Anterior cingulate cortex (tissue), 58 donors: ENCODE measurements at places on chromosomes 1 and 21.

- DNase-seq, result no peak
Observed at GRCh38 chr1:204306076-204306475, 53.7 kb downstream of the PLEKHA6 start.

DNA sequence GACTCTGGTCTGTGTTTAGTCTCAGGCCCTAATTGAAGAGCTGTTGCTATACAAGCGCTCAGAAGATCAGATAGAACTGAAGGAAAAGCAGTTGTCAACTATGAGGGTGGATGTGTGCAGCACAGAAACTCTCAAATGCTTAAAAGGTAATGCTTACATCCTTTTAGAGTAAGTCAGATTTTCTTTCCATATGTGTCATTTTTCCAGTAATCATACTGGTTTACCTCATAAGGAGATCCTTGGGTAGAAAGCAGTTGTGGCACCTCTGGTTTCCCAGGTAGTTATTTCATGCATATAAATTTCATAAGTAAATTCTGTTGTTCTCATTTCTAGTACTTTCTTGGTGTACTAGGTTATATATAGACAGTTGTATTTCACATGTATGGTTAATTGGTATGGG, 43.0 kb upstream of the TARS2 start:
- DNase-seq, result no peak

DNA sequence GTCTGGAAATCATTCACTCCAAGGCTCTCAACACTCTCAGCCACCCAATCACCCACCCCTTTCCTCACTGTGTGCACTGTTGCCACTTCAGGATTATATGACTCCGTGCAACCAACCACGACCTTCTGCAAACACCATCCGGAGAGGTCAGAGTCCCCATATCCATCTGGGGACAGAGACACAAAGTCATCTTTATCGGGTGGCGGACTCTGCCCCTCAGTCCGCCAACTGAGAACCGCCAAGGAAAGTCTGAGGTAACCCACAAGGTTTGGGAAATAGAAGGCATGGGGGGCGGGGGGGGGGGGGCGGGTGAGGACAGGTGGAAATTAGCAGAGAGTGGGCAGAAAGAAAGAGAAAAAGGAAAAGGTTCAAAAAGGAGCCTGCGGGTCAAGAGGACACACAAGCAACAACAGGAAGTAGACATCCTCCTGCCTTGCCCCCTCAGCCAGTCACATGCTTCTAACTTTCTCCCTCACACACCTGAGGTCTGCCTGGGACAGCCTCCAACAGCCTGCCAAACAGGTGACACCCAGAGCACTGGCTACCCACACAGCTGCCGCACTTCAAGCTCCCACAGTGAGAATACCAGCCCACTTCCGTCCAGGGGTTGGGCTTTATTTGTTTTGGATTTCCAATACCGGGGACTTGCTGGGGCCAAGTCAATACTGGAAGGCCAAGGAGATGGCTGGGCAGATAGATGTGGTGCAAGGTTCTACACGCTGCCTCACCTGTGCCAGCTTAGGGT, 58.1 kb downstream of the SSBP3 start:
- DNase-seq, result no peak

- no peak for DNase-seq
Observed at GRCh38 chr1:214983126-214983869, 99.2 kb upstream of the KCNK2 start.

DNA sequence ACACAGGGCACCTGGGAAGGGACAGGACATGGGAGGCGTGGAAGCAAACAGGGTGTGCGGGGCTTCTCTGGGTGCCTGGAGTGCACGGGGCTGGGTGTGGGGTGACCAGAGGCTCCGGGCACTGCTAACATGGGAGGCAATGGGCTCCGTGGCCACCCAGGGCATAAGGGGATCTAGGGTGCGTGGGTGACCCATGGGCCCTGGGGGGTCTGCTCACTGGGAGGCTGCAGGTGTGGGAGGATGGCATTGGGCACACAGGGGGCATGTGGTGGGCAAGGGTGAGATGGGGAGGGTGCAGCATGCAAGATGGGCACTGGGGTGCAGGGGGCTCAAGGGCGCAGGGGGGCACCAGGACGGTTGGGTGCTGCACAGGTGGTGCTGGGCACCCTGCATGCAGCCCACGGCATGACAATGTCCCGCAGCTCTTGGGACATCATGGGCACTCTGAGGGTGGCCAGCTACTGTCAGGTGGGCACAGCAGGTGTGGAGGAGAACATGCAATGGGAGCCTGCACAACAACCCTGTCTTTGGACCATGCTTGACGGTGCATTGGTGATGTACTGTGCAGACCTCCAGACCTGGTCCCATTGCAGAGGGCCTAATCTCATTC, 15.1 kb downstream of the TRIM11 start:
- no peak for DNase-seq

- DNase-seq, result peak; percentile 56
Observed at GRCh38 chr1:3410142-3410925, 44.1 kb upstream of the ARHGEF16 start.

- DNase-seq, result no peak
Observed at GRCh38 chr21:33428669-33429068, 25.5 kb downstream of the IFNGR2 start.

DNA sequence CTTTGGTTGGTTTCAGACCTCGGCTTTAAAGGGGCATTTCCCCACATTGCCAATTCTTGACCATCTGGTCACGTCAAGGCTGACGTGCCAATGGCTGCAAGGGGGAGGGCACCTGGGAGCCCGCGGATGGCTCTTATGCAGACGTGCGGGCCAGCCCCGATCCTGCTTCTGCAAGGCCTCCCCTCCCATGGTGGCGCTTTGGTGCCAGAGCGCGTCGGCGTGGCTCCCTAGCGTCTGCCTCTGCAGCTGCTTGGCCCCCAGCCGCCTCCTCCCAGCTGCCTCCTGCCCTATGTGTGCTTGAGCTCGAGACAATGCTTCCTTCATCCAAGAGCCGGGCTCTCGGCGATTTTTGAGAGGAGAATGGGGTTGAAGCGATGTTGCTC, 29.1 kb downstream of the SKI start:
- peak; percentile 42 for DNase-seq

DNA sequence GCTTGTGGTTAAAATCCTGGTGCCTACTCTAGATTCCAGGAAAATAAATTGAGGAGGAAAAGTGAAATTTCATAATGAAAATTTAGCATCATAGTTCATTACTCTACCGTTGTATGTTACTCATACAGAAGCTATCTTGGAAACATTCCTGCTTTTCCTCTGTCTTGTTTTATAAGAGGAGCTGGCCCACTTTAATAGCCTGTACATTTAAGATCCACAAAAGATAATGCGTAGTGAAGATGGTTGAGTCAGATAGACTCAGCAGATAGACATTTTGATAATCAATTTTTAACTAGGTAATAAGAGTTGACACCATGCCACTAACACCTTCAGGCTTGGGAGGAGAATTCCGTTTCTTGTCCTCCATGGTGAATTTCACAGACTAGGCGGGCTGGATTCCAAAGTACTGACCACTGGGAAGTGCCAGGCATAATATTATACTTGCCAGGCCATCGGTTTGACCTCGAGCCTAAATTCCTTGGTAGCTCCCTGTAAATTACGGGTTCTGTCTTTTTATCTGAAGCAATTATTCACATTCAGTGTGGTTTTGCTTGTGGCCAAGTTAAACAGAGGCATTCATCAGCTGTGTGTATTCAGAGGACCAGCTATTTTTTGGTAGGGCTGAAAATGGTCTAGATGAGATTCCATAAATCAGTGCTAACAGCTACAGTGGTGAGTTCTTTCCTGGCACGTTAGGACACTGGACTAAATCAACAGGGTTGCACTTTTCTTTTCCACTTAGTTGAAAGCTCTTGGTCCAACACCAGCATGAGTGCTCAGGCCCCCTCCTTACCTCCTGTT, 111.9 kb upstream of the KAZN start:
- no peak for DNase-seq

DNA sequence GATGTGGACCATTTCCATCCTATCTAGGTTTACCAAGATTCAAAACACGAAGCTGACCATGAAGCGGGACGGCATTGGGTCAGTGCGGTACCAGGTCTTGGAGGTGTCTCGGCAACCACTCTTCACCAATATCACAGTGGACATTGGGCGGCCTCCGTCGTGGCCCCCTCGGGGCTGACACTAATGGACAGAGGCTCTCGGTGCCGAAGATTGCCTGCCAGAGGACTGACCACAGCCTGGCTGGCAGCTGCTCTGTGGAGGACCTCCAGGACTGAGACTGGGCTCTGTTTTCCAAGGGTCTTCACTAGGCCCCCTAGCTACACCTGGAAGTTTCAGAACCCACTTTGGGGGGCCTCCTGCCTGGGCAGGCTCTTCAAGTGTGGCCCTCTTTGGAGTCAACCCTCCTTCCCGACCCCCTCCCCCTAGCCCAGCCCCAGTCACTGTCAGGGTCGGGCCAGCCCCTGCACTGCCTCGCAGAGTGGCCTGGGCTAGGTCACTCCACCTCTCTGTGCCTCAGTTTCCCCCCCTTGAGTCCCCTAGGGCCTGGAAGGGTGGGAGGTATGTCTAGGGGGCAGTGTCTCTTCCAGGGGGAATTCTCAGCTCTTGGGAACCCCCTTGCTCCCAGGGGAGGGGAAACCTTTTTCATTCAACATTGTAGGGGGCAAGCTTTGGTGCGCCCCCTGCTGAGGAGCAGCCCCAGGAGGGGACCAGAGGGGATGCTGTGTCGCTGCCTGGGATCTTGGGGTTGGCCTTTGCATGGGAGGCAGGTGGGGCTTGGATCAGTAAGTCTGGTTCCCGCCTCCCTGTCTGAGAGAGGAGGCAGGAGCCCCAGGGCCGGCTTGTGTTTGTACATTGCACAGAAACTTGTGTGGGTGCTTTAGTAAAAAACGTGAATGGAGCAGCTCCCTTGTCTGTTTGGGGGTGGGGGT, 864 bp upstream of the CCDC24 start:
- no peak for DNase-seq

GRCh38 chr1:43936431-43937151, 3.0 kb downstream of the ARTN start:
- no peak for DNase-seq

DNA sequence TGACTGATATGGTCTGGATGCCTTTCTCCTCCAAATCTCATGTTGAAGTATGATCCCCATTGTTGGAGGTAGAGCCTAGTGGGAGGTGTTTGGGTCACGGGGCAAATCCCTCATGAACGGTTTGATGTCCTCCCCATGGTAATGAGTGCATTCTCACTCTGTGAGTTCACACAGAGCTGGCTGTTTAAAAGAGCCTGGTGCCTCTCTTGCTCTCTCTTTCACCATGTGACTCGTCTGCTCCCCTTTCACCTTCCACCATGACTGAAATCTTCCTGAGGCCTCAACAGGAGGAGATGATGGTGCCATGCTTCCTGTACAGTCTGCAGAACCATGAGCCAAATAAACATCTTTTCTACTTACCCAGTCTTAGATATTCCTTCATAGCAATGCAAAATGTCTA, 30.2 kb downstream of the ALDH9A1 start:
- no peak for DNase-seq

DNA sequence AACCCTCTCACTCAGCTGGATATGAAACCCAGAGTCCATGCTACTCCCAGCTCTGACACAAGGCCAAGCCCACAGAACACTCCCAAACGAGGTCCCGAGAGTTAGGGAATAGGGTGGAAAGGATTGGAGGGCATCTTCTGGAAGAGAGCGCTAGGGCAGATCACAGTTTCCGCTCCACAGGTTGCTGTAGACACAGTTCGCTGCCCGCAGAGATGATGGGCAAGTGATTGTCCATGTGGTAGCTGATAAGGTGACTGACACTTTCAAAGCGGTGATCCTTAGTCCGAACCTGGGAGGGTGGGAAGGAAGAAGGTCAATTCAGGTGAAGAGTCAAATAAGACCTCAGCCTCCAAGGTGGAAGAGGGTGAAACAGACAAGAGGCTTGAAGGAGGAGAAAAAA, 2.1 kb upstream of the PYGO2 start:
- no peak for DNase-seq

- DNase-seq, result no peak
Observed at GRCh38 chr1:225354906-225355305, 72.9 kb downstream of the LBR start.

DNA sequence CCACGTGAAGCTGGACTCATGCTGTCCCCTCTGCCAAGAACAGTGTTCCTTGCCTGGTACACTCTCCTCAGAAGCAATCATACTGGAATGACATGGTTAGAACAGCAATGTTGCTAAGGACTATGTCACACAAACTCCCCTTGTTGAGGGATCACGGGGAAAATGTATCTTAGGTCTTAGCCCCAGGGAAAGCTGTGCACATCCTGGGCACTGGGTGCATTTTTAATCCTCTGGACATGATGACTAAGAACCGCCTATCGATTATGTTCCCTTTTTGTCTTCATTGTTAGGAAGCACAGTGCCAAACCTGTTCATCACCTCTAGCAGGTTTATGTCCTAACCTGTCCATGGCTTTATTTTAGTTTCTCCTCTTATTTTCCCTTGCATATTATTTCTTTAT, 115.1 kb downstream of the HIVEP3 start:
- DNase-seq, result no peak

DNA sequence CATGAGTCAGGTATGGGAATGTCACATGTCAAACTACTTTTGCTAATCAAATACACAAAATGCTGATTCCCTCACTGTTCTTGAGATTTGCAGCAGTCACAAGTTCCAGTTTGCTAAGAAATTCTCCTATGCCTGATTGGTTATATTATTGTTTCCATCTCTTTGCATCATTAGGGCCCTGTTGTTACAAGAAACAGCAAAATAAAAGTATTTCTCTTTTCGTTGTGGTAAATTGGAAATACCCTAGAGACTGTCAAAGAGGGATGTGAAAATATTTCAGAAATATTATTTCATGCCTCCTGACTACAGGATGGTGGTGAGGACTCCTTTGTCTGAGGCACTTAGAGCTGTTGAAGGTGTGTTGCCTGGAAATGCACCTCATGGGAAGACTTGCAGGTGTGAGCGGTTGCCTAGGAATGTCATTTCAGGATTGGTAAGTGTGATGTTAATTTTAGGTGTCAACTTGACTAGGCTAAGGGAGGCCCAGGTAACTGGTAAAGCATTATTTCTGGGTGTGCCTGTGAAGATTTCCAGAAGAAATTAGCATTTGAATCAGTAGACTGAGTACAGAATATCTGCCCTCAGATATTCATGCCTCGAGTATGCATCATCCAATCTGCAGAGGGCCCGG, 117.4 kb downstream of the ROR1 start:
- no peak for DNase-seq

- no peak for DNase-seq
Observed at GRCh38 chr1:171290621-171291020, 23.4 kb upstream of the FMO4 start.

GRCh38 chr1:154992721-154993571, 440 bp upstream of the LENEP start:
- no peak for DNase-seq

- no peak for DNase-seq
Observed at GRCh38 chr1:228306275-228307217, 98.7 kb downstream of the OBSCN start.

- no peak for DNase-seq
Observed at GRCh38 chr1:82710091-82710490, 909.4 kb downstream of the ADGRL2 start.

DNA sequence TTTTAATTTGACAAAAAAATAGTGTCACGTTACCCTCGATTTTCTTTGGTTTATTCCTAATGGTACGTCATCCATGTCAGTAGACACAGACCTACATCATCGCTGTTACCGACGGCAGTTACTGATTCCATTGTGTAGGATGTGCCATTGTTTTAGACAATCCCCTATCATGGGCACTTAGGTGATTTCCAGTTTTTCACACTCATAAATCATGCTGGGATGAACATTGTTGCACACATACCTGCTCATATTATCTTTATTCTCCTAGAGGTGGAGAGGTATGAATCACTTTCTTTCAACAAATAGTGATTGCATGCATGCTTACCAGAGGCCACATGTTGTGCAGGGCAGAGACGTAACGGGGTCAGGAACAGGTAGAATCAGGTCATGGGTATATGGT, 79.7 kb upstream of the EFHD2 start:
- no peak for DNase-seq

- DNase-seq, result no peak
Observed at GRCh38 chr21:35268817-35269216, 219.7 kb upstream of the RUNX1 start.
